ENCODE measurements at places on chromosomes 6 and 20. TPM values are rescaled to one million over a fixed set of nuclear protein-coding genes. Genes with fewer than 3 reads are reported as not detected.

Gene TFAP2A
- total RNA-seq = 2.9 TPM

Gene CALHM4
- 0.22 TPM for total RNA-seq

Gene TAP1
- 29.4 TPM for total RNA-seq

Gene RCAN2
- total RNA-seq = 0.13 TPM

Gene SNAI1
- 3.7 TPM for total RNA-seq

Gene DDX27
- 32.6 TPM for total RNA-seq

Gene KIFC1
- total RNA-seq = 48.7 TPM

Gene TAB2
- 49.7 TPM for total RNA-seq

Gene CLIC1
- 650 TPM for total RNA-seq

Gene HSPA1L
- total RNA-seq = 0.57 TPM

Gene ISM1
- total RNA-seq = not detected

Gene NR2E1
- not detected for total RNA-seq

Gene CPXM1
- 0.14 TPM for total RNA-seq

Gene LHFPL5
- total RNA-seq = not detected

Gene EBF4
- 1.0 TPM for total RNA-seq

Gene PLG
- total RNA-seq = not detected

Gene ZNF318
- total RNA-seq = 13.8 TPM

Gene CRISP3
- not detected for total RNA-seq

Gene PEX6
- total RNA-seq = 17.4 TPM

Gene UNC5CL
- total RNA-seq = 0.14 TPM

Gene NKX2-2
- not detected for total RNA-seq

Gene RIPPLY2
- total RNA-seq = not detected

Gene CST4
- total RNA-seq = not detected

Gene FAM217A
- not detected for total RNA-seq

Gene MUCL3
- total RNA-seq = not detected

Gene ACTL10
- total RNA-seq = 2.7 TPM

Gene TSPO2
- not detected for total RNA-seq

Gene GTSF1L
- total RNA-seq = not detected

Gene CCN6
- total RNA-seq = not detected

Gene CLIC5
- total RNA-seq = under 0.01 TPM

Gene SLC35D3
- not detected for total RNA-seq

Gene SAMD10
- 2.6 TPM for total RNA-seq

Gene FOXO3
- total RNA-seq = 17.6 TPM

Gene XKR7
- total RNA-seq = not detected

Gene EPHA7
- 0.40 TPM for total RNA-seq

Gene AK9
- 7.3 TPM for total RNA-seq

Gene SMIM28
- not detected for total RNA-seq

Gene HLA-DRB1
- total RNA-seq = 0.93 TPM

Gene GSTA3
- total RNA-seq = not detected

Gene STX11
- total RNA-seq = 11.3 TPM

Gene PDSS2
- 12.2 TPM for total RNA-seq

Gene MCHR2
- not detected for total RNA-seq

Gene COL11A2
- total RNA-seq = 0.13 TPM

Gene MYLK2
- 0.40 TPM for total RNA-seq

Gene PARD6B
- total RNA-seq = 0.43 TPM

Gene JAG1
- 71.8 TPM for total RNA-seq

Gene RSPH9
- 0.14 TPM for total RNA-seq

Gene HLA-DQB2
- 0.07 TPM for total RNA-seq

Gene LBP
- under 0.01 TPM for total RNA-seq

Gene SYNDIG1
- not detected for total RNA-seq

Gene TULP1
- not detected for total RNA-seq

Gene FBXL4
- 15.6 TPM for total RNA-seq

Gene OR2B6
- total RNA-seq = not detected

Gene FAM209A
- total RNA-seq = not detected

Gene NTSR1
- total RNA-seq = 0.43 TPM

Gene PLA2G7
- total RNA-seq = not detected

Gene SCRT2
- total RNA-seq = not detected

Gene PROKR2
- not detected for total RNA-seq

Gene SUMO4
- total RNA-seq = 5.5 TPM
